Lung (tissue), 17 donors: ENCODE measurements at places on chromosomes 5 and 9.

DNA sequence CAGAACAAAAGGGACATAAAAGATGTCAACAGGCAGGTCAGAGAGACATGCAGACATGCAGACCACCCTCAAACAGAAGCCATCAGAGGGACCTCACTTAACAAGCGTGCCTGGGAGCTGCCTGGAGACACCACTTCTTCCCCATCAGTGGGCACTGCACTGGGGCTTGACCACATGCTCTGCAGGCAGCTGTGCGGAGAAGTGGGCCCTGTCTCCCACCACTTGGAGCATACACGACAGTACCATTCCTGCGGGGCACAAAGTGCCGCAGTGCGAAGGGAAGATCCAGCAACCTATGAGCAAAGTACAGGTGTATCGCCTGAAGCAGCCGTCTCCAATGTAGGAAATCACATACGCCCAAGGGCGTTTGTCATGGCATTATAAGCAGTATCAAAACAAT is 150.5 kb upstream of the FOXD4L5 start:
- no peak for DNase-seq

DNA sequence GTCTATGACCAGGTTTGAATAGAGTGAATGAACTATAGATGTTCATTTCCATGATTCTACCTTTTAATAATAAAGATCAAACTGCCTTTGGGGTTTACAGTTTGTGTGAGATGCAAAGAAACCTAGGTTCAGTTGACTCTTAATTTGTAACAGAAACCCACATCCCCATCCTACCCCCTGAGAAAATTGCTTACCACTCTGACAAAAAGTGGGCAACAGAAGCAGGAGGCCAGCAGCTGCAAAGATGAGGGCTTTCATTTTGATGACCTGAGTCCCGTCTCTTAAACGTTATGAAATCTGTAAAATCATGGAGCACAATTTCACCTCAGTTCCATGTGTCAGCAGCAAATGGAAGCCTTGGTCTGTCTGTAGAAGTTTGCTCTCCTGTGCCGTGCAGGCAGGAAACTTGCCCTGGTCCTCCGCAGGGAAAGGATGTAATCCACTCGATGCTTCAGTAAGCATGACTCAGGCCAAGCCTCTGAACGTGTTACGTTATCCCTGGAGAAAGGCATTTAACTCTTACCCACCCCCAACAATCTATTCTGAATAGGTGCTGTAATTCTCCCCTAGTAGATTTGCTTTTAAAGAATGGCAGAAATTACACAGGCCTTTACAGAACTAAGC is at the start of gene F2RL2:
Gene F2RL2 (minus strand): TSS at position 431 of the 624 bp plus-strand sequence. CDS start 173 bp downstream, at position 258.
- peak; percentile 44 for DNase-seq

DNA sequence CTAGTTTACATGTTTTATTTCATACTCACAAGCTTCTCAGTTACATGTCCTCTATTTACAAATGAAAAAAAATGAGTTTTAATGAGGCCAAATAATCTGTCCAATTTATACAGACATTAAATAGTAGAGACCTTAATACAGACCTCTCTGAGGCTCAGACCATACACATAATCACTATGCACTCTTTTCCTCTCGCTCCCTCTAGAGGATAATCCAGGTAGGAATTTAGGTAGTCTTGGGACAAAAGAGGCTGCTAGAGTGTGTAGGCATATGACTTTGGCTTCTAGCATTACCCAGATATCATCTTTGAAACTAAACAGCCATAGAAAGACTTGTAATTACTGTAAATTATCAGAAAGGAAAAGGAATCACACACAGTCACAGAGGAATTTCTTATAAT is 444.7 kb downstream of the HINT1 start:
- peak; percentile 55 for DNase-seq

GRCh38 chr9:98861781-98862504 is 54.5 kb downstream of the GALNT12 start:
- no peak for DNase-seq

GRCh38 chr5:112637343-112637742 is 100.3 kb upstream of the APC start:
- DNase-seq: no peak

DNA sequence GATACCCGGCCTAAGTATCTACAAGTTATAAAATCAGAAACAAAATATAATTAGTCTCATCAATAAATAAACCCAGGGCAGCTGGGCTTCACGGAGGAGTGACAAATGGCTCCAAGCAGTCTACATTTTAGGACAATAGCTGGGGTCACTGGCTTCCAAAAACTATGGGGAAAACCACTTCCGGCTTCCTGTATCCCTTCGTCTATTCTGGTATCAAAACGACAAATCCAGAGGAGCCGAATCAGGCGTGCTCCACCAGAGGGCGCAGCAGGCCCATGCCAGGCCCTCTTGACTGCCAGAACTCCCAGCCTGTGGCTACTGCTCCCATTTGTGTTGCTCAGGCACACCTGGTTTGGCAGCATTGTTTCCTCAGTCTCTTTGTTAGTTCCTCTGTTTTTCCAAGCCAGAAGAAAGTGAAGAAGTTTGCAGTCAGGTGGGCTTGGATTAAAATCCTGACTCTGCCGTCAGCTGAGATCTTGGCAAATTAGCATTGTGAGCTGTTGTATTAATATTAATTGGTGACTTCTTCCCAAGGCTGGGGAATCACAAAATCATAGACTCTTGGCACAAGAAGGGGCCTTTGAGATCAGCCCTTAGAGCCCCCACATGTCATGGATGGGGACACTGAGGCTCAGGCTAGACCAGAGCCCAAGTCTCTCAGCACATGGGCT is 11.6 kb upstream of the RAB14 start:
- DNase-seq: peak; percentile 90

GRCh38 chr5:125306741-125307140 is 560.3 kb upstream of the ZNF608 start:
- DNase-seq: no peak

DNA sequence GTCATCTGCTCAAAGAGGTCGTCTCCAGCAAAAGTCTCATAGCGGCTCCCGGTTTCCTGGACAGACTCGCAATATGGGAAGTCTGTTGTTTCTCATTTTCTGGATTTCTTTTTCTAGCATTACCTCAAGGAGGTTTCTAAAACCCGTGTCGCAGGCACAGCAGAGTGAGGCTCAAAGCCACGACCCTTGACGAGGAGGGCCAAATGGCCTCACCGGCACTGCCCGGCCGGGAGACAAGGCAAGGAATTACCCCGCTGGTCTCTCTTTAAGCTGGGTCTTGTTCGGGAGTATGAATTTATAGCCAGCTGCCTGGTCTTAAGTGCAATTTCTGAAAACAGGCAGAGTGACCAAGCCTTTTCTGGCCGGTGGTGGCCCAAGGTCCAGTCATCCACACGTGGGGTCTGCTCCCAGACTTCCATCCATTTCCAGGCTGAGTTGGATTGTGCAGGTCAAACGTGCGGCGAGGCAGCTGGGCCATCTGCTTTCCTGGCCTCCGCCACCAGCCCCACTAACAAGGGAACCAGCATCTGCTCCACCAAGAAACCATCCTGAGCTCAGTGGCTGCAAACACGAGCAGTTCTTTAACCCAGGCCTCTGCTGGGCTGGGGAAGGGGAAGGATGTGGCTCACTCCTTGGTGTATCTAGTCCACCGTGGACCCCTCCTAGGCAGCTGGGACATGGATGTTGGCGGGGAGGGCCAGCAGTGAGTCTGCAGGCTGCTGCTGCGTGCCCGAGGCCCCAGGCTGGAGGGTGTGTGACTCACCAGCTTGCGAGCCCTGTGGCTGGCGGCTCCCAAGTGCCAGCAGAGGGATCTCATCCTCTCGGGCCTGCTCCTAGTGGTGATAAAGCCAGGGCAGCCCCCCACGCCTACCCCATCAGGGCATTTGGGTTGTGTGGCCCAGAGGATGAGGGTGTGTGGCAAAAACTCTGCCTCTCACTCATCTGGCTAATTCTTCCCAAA is 55.6 kb upstream of the COL5A1 start:
- no peak for DNase-seq

DNA sequence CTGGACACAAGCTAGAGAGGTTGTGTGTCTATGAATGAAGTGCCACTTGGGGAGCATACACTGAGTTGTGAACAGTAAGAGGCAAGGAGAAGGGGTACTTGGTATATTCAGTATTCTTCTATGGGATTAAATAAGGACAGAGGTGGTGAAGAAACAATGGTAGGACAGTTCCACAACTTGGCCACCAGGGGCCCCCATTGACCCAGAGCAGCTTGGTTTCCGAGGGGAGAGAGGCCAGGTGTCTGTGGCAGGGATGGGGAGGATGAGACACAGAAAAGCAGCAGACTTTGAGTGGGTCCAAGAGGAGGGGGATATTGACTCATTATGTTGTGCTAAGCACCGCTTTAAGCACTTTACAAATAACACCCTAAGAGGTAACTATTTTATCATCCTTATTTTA is 220.6 kb downstream of the MELK start:
- no peak for DNase-seq

GRCh38 chr9:73093016-73093739 is 58.5 kb upstream of the ANXA1 start:
- no peak for DNase-seq

GRCh38 chr9:4594994-4595393 is 67.1 kb upstream of the PLPP6 start:
- no peak for DNase-seq

GRCh38 chr9:37329576-37329975 is 92.9 kb upstream of the GRHPR start:
- DNase-seq: peak; percentile 21

DNA sequence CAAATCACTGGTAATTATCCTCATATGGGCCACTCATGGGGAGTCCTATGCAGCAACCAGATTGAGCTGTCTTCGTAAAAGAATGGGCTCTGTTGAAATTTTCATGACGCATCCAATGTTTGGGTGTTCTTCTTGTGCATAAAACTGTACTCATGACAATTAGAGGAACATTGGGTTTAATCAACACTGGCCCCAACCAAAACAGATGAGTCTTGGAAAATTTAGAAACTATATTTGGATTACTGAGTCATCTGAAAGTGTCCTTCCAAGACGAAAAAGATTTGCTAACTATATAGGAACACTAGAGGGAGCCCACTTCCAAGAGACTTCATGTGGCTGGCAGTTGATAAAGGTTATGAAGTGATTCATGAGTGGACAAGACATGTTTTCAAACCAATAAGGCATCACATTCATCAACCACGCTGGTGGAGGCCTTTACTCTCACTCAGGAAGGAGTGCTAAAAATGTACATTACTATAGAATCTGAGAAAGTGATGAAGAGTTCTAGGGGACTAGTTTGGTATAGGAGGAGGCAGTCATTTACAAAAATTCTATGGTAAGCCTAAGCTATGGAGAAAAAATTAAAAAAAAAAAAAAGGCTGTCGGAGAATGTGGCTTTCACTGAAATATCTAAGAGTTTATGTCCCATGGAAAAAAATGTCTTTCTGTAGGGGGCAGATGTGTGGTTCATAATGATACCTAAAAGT is 313.5 kb downstream of the PRDM9 start:
- no peak for DNase-seq

- DNase-seq: no peak
Observed at GRCh38 chr5:169013208-169013728, 287.7 kb downstream of the SLIT3 start.

GRCh38 chr9:34496149-34496712 is 26.6 kb downstream of the ENHO start:
- no peak for DNase-seq

- DNase-seq: no peak
Observed at GRCh38 chr5:40521925-40522324, 157.8 kb upstream of the PTGER4 start.

DNA sequence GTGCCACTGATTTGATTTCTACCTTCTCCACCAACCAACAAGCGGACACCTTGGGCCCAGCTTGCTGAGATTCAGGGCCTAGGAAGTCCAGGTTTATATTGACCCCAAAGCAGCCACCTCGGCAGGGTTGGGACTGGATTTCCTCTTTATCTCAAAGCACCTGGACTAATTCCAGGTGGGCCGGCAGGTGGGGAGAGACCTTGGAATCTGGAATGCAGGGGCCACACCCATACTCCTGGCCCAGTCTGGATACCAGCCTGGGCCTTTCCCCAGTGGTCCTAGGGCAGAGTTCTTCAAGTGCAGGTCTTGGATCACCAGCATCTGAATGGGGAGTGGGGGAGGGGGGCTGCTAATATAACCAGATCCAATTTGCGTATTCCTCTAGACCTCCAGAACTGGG is 93.1 kb downstream of the PCDH1 start:
- no peak for DNase-seq

DNA sequence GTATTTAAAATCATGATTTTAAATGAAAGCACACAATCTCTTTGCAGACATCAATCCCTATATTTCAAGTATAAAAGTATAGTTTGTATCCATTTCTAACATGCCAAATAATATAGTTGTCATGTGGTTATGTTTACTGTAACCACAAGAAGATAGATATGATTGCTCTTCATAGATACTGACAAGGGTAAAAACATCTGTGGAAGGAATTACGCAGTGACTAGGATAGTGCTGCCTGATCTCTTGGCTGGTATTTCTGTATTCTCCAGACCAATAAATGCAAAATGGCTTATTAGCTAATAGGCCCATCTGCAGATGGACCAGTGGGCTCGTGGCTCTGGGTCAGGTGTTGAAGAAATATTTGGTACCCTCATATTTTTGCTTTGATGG is 34.9 kb upstream of the FBN2 start:
- DNase-seq: no peak

GRCh38 chr5:66848749-66849641 is 252.8 kb downstream of the MAST4 start:
- peak; percentile 76 for DNase-seq

- DNase-seq: no peak
Observed at GRCh38 chr5:41776435-41776834, 93.8 kb downstream of the OXCT1 start.

DNA sequence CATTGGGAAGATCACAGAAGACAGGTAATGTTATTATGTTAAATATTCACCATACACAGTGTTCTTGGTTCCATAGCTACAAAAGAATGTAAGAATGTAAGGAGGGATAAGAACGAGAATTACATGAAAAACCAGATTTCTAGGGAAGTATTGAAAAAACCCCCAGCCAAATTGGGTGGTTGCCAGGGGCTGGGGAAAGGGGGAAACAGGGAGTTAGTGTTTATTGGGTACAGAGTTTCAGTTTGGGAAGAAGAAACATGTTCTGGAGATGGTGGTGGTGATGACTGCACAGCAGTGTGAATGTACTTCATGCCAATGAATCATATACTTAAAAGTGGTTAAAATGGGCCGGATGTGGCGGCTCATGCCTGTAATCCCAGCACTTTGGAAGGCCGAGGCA is 40.3 kb downstream of the GLRX start:
- peak; percentile 51 for DNase-seq

GRCh38 chr9:120109242-120109641 is 470.7 kb downstream of the CDK5RAP2 start:
- DNase-seq: no peak

GRCh38 chr5:1480217-1480616 is 35.0 kb upstream of the SLC6A3 start:
- no peak for DNase-seq

DNA sequence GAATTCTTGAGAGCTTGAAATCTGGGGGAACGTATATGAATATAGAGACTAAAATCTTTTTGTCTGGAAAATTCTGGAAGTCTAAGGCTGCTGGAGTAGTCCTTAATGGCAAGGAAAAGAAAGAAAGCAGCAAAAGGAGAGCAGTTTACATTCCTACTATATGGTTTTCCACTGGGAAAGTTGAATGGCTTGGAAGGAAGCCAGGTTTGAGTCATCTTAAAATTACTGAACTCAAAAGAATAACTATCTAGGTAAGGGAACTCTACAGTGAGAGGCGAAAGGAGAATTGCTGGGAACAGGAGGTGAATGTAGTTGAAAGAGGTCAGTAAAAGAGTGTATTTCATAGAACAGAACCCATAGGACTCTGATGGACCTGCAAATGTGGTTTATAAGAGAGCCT is 258.1 kb upstream of the EDIL3 start:
- no peak for DNase-seq
